RPMI7951 (cell line): ENCODE measurements at places on chromosomes 3 and 15. TPM values are rescaled to one million over a fixed set of nuclear protein-coding genes. Genes with fewer than 3 reads are reported as not detected.
A peak's percentile ranks its signal among the peaks of the same experiment; 100 is the strongest.

DNA sequence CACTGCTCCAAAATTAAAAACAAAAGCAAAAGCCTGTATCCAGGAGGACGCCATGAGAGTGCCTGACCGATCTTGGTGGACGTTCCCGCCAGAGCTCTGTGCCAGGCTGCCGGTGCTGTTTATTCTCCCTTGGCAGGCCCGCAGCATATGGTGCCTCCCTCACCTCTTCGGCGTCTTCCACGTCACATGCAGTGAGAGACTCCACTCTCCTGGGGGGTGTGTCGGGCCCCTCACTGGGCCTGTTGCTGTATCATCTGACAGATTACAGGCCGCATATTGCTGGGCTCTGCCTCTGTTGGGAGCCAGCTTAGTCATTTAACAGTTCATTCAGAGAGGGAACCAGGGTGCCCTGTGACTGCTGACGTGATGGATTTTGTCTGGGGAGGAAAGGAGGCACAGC, 86.4 kb upstream of the ARRDC4 start:
- DNase-seq, result no peak

- DNase-seq, result peak; percentile 97
These were observed 36.7 kb upstream of the ZBTB38 start for GRCh38 chr3:141331377-141332318.

- no peak for DNase-seq
These were observed 581.6 kb downstream of the FHIT start for GRCh38 chr3:60669636-60670035.

DNA sequence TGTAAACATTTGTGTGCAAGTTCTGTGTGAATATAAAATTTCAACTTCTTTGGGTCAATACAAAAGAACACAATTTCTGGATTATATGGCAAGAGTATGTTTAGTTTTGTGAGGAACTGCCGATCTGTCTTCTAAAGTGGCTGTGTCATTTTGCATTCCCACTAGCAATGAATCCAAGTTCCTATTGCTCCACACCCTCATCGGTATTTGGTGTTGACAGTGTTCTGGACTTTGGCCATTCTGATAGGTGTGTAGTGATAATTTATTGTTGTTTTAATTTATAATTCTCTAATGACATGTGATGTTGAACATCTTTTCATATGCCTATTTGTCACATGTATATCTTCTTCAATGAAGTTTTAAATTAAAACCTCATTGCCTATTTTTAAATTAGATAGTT, 58.2 kb upstream of the TMC3 start:
- no peak for DNase-seq

Gene WNT7A
- 0.12 TPM in 1 of 2 replicates, not detected in the other for total RNA-seq

DNA sequence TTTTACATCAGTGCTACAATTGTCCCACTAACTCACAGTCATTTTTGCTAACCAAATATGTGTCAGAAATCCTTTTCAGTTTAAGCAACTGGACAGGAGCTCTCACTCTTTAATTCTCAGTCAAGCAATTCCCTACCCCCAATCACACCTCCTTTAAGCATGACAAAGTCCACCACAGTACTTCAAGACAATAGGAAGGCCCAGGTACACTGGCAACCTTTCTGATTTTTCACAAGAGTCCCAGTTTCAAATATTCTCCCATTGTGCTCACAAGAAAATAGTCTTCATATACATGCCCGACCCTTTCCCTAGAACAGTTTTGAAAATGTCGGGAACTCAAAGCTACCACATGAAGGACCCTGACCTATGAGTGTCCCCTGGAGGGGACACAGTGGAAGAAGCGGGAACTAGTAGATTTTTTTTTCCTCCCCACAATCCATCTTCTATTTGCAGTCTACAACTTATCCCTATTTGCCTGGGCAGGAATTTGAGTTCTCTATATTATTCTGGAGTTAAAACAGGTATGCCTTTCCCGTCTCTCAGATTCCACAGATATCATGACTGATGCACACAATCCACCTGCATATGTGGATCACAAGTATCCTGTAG, 413.5 kb downstream of the TIGIT start:
- DNase-seq, result no peak

- peak; percentile 58 for DNase-seq
These were observed 63.4 kb downstream of the EOMES start for GRCh38 chr3:27658741-27659140.

- peak; percentile 73 for DNase-seq
These were observed 921 bp downstream of the LMLN start for GRCh38 chr3:197960694-197961581.

GRCh38 chr3:64551697-64552096, 136.1 kb downstream of the ADAMTS9 start:
- no peak for DNase-seq

GRCh38 chr3:156404217-156404616, 150.7 kb downstream of the SSR3 start:
- no peak for DNase-seq

DNA sequence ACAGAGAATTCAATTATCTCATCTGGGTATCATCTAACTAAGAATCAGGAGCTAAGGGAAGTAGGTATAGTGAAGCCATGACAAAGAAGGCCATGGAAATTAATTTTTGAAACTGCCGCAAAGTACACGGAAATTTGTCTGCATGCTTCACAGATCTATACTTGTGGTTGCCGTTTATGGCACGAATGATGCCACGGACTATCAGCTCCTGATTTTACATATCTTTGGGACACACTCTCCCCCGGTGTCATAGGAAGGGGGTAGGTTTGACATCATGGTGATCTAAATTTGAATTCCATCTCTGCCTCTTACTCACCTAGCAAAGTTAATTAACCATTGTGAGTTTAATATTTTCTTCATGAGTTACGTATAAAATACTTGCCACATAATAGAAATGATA, 14.0 kb downstream of the ARPP21 start:
- DNase-seq, result no peak

DNA sequence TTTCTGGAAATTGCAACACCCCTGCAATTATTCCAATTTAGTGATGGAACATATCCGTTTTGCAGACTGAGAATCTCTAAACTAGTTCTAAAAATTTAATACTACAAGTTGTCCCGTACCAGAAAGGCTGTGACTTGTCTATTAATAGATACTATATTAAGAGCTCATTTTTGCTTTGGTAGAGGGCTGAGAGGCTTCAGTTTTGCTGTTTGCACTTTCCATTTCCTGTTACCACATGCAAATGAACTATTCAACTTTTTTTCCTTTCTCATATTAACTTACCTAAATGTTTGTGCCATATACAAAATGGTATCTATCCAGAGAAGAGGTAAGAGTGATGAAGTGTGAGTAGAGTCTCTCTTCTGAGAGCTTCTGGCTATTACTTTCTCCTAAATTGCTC, 101.5 kb upstream of the CRBN start:
- no peak for DNase-seq

Gene SPTBN5
- 1.7 and 1.9 TPM in 2 replicates for total RNA-seq

GRCh38 chr3:108528459-108529252, 18.3 kb upstream of the MYH15 start:
- DNase-seq, result no peak

- peak; percentile 33 for DNase-seq
These were observed 10.4 kb downstream of the SLC28A1 start for GRCh38 chr15:84894736-84895425.

GRCh38 chr3:38916706-38917105, 100.7 kb upstream of the SCN10A start:
- DNase-seq, result peak; percentile 15

Gene IL17RC
- total RNA-seq, result 23.2 and 25.8 TPM in 2 replicates

DNA sequence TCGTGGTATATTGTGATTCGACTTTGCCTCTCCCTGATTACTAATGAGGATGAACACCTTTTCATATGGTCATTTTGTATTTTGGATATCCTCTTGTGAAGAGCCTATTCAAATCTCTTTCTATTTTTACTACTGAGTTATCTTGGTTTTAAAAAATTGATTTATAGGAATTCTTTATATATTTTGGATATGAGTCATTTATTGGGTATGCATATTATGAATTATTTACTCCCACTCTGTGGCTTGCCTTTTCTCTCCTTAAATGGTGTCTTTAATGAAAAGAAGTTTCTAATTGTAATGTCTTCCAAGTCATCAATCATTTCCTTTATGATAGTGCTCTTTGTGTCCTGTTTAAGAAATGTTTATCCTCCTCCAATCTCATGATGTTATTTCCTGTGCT, 191.5 kb upstream of the DPH6 start:
- peak; percentile 45 for DNase-seq

DNA sequence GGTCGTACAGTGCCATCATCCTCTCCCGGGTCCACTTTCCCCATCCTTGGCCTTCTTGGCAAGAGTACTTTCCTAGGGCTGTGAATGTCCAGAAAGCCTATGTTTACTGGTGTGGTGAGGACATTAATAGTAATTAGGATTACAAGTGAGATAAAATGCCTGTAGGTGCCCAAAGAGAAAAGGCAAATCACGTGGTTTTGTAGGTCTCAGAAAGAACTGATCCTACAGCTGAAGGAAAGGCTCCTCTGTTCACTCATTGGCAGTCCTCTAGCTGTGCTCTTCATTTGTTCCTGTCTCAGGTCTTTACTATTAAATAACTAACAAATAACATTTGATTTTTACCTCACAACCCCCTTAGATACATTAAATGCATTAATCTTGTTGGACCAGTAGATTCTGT, 220.1 kb upstream of the CBLB start:
- DNase-seq, result no peak

Gene TRPM1
- not detected in 2 replicates for total RNA-seq
